Activated B cell treated with CpG ODN at 0.5 μM for 24 hours (primary cell): ENCODE measurements at places on chromosomes 5 and 9.

- DNase-seq = no peak
- no peaks in the 10 kb centered on the region for H3K4me1 ChIP-seq
- H3K4me3 ChIP-seq = no peak overlapping the region
- H3K36me3 ChIP-seq = no peaks in the 10 kb centered on the region
Measured at GRCh38 chr9:126055381-126055985, 271.1 kb upstream of the MVB12B start.

- peaks cover 27% of the 10 kb centered on the region for H3K27me3 ChIP-seq
- peaks cover 15% of the 10 kb centered on the region for H3K4me1 ChIP-seq
- no peak overlapping the region for H3K27ac ChIP-seq
- no peak for DNase-seq
- H3K4me3 ChIP-seq = no peak overlapping the region
Measured at GRCh38 chr5:1447671-1448361, 2.6 kb upstream of the SLC6A3 start.

- no peak for DNase-seq
- no peak overlapping the region for H3K4me3 ChIP-seq
- peaks cover 49% of the 10 kb centered on the region for H3K27me3 ChIP-seq
- H3K36me3 ChIP-seq = no peaks in the 10 kb centered on the region
- H3K4me1 ChIP-seq = peaks cover 3% of the 10 kb centered on the region
Measured at GRCh38 chr9:135081264-135081660, 6.2 kb upstream of the OLFM1 start.

DNA sequence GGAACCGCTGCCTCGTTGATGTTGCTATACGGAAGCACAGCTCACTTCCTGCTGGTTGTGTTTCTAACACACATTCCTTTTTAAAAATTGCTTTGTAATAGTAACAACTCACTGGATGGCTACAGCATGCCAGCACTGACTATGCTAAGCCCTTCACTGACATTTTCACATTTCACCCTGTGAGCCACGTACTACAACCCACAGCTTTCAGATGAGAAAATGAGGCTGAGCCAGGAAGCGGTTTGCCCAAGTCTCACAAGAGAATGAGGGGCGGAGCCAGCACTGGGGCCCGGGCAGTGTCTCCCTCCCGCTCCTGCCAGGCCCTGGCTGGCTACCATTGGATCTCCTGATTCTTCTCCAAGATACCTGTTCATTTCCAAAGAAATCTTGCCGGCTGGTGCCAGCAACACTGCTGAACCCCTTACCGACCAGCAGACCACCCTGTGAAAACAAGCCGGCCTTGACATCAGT lies 38.3 kb downstream of the FAM78A start:
- peak overlapping the region; percentile 87 for H3K4me3 ChIP-seq
- peaks cover 29% of the 10 kb centered on the region for H3K36me3 ChIP-seq
- peaks cover 17% of the 10 kb centered on the region for H3K4me1 ChIP-seq
- DNase-seq = peak; percentile 58
- H3K27ac ChIP-seq = peak overlapping the region; percentile 96
- no peaks in the 10 kb centered on the region for H3K27me3 ChIP-seq

GRCh38 chr9:9920425-9921060 lies 692.3 kb downstream of the PTPRD start:
- H3K27ac ChIP-seq = no peak overlapping the region
- peaks cover 5% of the 10 kb centered on the region for H3K4me1 ChIP-seq
- H3K27me3 ChIP-seq = no peaks in the 10 kb centered on the region
- no peaks in the 10 kb centered on the region for H3K36me3 ChIP-seq
- no peak overlapping the region for H3K4me3 ChIP-seq

DNA sequence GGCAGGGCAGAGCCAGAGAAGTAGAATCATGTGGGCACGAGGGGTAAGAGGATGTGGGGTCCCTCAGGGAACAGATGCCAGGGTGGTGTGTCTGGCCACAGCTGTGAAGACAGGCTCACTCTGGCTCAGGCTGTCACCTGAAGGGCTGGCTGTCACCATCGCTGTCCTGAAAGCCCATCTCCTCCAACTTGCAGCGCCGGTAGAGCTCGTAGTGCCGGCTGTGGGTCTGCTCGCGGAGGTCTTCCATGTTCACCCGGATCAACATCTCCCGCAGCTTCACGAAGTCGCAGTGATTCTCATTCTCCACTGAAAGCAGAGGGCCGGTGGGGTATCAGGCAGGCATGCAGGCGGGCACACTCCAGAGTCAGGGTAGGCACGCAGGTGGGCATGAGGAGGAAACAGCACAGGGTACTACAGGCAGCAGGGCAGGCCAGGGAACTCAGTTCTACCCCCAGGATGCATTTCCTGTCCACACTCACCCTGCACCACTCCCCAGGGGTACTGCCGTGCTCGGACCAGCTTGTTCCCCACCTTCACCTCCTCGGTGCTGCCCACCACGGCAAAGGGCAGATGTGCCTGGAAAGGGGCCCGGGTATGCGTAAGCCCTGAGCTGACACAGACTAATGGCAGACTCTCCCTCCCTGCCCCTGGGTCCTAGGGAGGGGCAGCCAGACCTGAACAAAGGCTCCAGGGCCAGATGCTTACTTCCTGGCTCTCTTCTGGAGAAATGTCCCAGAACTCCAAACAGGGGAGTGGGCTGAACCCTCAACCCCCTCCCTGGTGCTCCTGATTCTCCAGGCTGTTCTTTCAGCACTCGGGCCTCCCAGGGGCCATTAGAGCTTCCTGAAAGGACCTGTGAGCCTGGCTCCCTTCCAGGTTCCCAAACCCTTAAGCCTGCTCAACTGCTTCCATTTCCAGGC lies 14.4 kb downstream of the CCNI2 start:
- no peak overlapping the region for H3K4me3 ChIP-seq
- no peaks in the 10 kb centered on the region for H3K27me3 ChIP-seq
- no peaks in the 10 kb centered on the region for H3K4me1 ChIP-seq
- no peaks in the 10 kb centered on the region for H3K36me3 ChIP-seq
- H3K27ac ChIP-seq = no peak overlapping the region
- DNase-seq = no peak

GRCh38 chr5:149485655-149486615 lies 65.3 kb downstream of the CSNK1A1 start:
- H3K27me3 ChIP-seq = peaks cover 6% of the 10 kb centered on the region
- DNase-seq = no peak
- no peak overlapping the region for H3K27ac ChIP-seq
- H3K36me3 ChIP-seq = no peaks in the 10 kb centered on the region

- no peak for DNase-seq
- H3K36me3 ChIP-seq = no peaks in the 10 kb centered on the region
- H3K4me1 ChIP-seq = peaks cover 12% of the 10 kb centered on the region
- no peaks in the 10 kb centered on the region for H3K27me3 ChIP-seq
Measured at GRCh38 chr5:149732324-149733128, 2.4 kb downstream of the PPARGC1B start.

DNA sequence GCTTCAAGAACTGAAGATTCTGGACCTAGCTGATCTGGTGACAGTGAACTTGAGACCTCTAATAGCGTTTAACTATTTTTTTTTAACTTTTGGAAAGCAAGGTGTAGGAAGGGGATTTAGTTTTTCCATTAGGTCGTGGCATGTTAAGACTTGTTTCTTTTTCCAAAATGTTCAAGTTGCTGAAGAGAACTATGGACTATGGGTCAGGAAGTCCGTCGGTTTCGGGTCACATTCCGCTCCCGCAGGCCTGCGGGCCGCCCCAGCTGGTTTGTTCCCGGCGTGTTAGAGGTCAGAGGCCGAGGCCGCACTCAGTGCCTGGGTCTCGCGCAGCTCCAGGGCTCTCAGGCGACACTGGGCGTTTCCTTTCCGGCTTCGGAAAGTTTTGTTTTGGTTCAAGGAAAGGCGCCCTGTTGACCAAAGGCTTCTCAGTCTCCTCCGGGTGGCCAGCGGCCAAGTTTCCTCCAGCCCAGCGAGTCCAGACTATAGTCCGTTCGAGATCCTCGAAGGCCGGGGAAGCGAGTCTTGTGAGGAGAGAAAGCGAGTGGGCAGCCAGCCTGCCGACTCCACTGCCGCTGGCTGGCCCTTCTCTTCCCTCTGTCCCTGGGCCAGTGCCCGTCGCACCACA lies 586 bp upstream of the FCHO2 start:
- H3K4me1 ChIP-seq = peaks cover 14% of the 10 kb centered on the region
- H3K27ac ChIP-seq = peak overlapping the region; percentile 76
- H3K27me3 ChIP-seq = peaks cover 22% of the 10 kb centered on the region
- H3K4me3 ChIP-seq = peak overlapping the region; percentile 92

- no peaks in the 10 kb centered on the region for H3K4me1 ChIP-seq
- DNase-seq = no peak
- no peak overlapping the region for H3K4me3 ChIP-seq
Measured at GRCh38 chr9:9774471-9774870, 838.3 kb downstream of the PTPRD start.
